ENCODE measurements at places on chromosomes 6 and 20.

DNA sequence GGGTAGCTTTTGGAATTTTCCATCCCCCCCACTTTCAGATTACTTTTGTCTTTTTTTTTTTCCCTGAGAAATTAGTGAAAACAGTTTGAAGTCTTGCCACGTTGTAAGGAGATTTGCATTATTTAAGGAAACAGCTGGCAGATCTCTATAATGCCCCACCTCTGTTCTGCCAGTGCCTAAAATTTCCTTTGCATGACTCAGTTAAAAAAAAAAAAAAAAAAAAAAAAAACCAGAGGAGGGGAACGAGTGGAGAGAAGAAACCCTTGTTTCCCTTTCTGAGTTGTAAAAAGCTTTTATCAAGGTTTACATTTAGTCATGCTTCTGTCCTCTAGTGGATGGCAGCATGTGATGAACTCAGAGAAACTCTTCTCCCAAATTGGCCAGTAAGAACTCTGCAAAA lies 33.5 kb downstream of the CARMIL1 start:
- peak; percentile 76 for DNase-seq

GRCh38 chr6:5089481-5090438 lies 4.6 kb downstream of the PPP1R3G start:
- DNase-seq, result no peak

GRCh38 chr6:24908650-24909035 lies 27.1 kb downstream of the RIPOR2 start:
- DNase-seq, result peak; percentile 90

DNA sequence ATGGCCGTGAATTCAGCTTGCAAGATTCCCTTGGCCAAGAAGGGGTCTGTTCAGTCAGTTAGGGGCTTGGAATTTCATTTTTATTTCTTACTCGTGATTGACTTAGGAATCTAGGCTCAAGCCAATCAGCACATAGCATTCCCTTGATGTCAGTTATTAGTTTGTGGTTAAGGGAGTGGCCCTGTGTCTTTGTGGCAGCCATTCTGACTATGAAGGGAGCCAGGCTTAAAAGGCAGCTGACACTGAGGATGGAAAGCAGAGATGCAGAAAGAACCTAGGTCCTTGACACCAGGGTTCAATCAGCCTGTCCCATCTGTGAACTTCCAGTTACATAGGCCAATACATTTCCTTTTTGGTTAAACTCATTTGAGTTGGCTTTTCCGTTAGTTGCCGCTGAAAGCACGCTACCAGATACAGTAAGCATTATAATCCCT lies 48.1 kb downstream of the MCUR1 start:
- DNase-seq, result peak; percentile 32

DNA sequence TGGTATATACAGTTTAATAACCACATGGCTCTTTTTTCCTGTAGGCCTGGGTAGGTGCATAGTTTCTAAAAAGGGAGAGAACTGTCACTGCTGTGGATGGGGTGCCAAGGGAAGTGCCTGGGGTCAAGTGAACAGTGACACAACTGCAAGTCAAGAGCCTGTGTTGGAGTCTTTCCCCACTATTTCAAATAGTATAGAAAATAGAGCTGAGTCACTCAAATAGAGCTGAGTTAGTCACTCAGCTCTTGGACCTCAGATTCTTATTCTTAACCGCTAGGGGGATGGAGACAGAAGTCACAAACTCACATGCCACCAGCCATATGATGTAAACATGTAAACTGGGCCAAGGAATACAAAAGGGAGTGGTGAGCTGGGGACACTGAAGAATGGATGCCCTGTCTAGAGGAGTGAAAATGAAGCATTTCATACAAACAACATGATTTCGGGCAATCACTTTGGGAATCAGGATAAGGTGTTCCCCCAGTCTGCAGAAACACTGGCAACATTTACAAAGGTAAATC lies 2.1 kb downstream of the NQO2 start:
- DNase-seq, result peak; percentile 75

DNA sequence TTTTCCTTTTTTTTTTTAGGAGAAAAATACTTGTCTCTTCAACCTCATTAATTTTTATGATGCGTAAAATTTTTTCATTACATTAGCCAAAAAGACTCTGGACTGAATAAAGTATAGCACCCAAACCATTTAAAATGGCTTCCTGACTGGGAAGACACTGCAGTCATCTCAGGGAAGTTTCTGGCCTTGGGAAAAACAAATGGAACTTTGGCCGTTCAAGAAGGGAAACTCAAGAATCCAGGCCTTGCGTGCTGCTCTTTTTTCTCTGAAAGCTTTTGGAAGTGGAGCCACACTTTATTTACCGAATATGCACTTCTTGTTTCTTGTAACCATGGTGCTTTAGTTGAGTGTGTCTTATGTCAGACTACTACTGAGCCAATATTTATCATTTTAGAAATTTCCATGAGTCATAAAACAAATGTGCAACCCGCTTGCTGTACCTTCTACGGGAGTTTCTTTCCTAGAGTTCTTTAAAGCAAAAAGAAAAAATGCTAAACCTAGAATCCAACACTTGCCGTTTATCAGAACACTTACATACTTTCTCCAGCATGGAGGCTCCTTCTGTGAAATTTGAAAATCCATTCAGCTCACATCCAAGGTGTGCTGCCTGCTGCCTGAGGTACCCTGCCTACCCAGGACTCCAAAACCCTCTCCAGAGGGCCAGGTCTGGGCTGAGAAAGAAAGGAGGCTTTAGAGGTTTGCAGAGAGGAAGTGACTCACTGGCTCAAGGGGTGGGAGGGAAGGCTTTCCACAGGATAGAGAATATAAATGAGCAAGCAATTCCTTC lies 11.5 kb upstream of the DSTN start:
- peak; percentile 87 for DNase-seq

GRCh38 chr20:36234771-36235320 lies 1.4 kb upstream of the AAR2 start:
- DNase-seq, result no peak
